Tibial nerve (tissue), 4 donors: ENCODE measurements at places on chromosomes 1 and 21.

GRCh38 chr1:177172272-177172671, 1.5 kb downstream of the BRINP2 start:
- no peak for DNase-seq

- DNase-seq = no peak
Observed at GRCh38 chr1:224267925-224268324, 62.0 kb downstream of the NVL start.

- no peak for DNase-seq
Observed at GRCh38 chr21:8988696-8989095, 1532.7 kb upstream of the TPTE start.

- DNase-seq = no peak
Observed at GRCh38 chr1:208217781-208218180, 26.4 kb downstream of the PLXNA2 start.
